ENCODE measurements at places on chromosomes 3 and 15.
A peak's percentile ranks its signal among the peaks of the same experiment; 100 is the strongest.

GRCh38 chr15:101351736-101352135, 56.7 kb upstream of the SNRPA1 start:
- DNase-seq, result no peak

- DNase-seq, result no peak
Observed at GRCh38 chr3:103048068-103048722, 613.4 kb downstream of the ZPLD1 start.

GRCh38 chr3:178270838-178271237, 265.4 kb upstream of the KCNMB2 start:
- no peak for DNase-seq

DNA sequence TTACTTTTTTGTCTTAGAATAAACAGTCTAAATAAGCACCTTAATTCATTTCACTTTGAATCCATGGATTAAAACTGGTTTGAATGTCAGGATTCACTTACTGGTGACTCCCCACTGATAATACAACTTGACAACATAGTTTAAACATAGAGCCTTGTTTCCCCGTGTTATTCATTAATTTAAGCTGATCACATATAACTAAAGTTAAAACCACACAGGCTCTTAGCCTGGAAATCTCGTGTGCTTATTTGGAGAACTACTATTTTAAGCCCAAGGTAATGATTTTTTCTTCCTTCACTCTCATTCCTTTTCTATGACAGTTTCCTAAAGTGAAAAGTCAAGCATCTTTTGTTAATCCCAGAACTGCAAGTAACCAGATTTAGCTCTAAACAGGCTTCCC, 64.2 kb downstream of the HACD2 start:
- DNase-seq, result no peak

DNA sequence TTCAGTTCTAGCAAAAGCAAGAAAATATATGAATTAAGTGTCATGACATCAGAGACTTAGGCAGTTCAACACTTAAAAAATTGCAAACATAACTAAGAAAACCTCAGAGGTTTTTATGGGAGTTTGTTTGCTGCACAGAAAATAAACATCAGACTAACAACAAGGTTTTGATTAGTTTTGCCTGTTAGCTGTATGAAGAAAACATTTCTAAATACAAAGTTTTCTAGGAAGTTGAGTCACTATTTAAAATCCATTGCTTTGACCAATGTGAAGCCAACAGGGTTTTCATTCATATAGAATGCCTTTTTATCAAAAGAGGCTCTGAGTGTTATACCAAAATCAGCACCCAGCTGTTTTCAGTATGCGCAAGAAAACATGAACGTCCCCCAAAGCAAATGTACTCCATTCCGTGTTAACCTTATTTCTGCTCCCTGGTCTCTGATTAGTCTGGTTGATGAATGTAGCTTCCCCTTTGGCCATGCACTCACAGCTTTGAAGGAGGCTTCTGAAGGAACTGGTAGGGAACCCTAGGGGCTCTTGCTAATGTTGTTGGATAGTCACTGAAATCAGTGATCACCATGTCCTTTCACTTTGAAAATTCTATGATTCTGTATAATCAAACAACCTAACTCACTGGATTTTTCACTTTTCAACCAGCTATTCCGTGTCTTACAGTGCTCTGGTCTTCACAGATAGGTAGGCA, 89.6 kb upstream of the TSEN2 start:
- no peak for DNase-seq

DNA sequence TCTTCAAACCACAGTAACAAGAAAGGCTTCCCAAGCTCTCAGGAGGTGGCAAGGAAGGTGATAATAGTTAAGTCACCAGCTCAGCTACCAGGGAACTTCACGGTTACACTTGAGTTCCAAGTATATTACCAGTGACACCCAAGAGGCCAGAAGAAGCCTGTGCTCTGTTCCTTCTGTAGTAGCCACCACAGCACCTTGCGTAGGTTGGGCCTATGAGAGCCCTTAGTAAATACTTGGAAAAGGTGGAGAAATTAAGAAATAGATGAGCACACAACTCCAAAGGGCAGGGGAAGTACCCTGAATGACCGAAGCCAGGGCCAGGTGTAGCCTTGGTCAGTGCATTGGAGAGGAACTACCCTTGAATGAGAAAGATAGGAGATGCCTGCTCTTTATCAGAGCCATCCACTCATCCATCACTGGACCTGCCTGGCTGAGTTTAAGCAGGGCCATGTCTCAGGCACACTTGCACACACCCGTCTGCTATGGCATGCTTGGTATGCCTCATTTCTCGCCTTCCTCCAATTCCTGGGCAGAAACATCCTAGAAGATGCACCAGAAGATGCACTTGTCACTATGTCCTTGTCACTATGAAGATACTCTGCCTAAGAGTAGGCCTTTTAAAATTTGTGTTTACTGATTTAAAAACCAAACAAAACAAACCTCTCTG, 32.6 kb upstream of the NDUFB4 start:
- no peak for DNase-seq

DNA sequence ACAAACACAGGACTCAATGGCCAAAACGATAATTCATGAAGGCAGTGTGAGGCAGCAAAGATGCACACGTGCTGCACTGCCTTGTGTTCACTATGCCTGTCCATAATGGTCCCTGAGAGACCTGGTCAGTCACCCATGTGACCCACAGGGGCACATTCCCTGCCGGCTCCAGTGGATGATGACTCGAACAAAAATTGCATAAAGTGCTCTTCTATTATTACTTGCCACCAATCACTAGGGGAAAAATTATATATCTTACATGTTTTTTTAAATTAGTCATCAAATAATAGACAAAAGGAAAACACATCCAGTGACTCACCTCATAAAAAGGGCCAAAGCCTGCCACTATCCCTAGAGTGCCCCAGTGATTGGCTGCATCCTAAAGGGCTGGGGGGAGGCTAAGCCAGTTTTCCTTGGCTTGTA, 47.5 kb downstream of the UBP1 start:
- DNase-seq, result no peak

GRCh38 chr3:5798809-5799208, 611.3 kb downstream of the EDEM1 start:
- no peak for DNase-seq

DNA sequence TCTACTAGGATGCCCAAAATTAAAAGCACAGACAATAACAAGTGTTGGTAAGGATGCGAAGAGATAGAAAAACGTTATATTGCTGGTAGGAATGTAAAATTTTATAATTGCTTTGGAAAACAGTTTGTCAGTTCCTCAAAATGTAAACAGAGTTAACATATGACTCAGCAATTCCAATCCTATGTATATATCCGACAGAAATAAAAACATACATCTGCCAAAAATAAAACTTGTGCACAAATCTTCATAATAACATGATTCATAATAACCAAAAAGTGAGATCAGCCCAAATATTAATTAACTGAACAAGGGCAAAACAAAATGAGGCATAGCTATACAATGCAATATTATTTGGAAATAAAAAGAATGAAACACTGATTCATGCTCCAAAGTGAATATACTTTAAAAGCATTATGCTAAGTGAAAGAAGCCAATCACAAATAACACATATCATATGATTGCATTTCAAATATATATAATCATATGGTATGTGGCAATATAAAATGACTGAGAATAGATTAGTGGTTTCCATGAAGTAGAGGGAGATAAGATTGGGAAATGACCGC, 609.3 kb downstream of the IGSF11 start:
- no peak for DNase-seq

- DNase-seq, result no peak
Observed at GRCh38 chr3:52119099-52119498, 35.1 kb downstream of the POC1A start.

GRCh38 chr3:25683882-25684281, 19.2 kb upstream of the TOP2B start:
- no peak for DNase-seq

DNA sequence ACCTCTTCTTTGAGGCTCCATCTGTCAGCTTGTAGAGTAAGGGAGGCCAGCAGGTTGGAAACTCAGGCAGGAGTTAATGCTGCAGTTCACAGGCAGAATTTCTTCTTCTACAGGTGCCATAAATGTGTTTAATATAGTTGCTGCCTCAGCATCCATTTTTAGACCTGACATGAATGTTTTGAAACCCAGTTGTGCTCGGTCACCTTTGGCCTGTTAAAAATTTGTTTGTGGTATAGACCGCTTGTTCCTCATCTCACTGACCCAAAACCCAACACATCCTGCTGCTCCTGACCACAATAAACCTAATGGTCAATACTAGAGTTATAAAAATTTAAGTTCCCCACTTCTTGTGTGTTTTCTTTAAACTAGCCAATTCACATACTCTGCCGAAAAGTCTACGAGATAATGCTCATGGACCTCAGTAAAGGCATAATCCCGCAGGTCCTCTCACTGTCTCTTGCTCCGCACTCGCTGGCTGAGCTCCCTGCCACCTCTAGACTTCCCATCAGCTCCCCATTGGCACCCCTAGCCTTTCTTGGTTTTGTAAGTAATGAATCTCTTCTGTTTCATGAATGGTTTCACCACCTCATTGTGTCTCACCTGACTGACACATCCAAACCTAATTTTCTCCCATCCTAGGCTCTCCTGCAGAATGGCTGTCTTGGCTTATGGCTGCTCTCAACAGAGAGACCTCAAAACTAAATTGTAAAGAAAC, 138.5 kb upstream of the STRIT1 start:
- no peak for DNase-seq

- no peak for DNase-seq
Observed at GRCh38 chr3:47419083-47420043, 38.5 kb downstream of the PTPN23 start.

GRCh38 chr3:107410606-107411005, 33.4 kb downstream of the CCDC54 start:
- no peak for DNase-seq

GRCh38 chr3:72816862-72817355, 31.3 kb downstream of the SHQ1 start:
- no peak for DNase-seq

- DNase-seq, result no peak
Observed at GRCh38 chr3:124591699-124592098, 138.6 kb upstream of the UMPS start.

DNA sequence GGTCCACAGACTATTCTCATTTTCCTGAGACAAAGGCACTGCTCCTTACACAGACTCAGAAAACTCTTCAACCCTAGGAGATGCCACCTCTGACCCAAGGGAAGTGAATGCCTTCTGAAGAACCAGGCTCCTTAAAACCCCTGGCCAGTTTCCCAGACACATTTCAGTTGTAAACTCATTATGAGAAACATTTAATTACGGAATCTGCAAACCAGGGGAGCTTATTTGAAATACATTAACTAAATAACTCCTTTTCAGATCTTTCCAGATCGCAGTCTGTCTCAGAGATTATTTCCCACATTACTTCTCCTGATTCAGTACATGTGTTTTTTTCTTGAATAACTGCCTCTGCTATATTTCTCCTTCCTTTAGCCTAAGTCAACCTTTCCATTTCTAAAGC, 17.6 kb downstream of the MYO5A start:
- no peak for DNase-seq

- DNase-seq, result no peak
Observed at GRCh38 chr3:185656321-185656840, 70.3 kb downstream of the SENP2 start.

GRCh38 chr3:74535281-74535680, 79.2 kb downstream of the CNTN3 start:
- DNase-seq, result no peak

DNA sequence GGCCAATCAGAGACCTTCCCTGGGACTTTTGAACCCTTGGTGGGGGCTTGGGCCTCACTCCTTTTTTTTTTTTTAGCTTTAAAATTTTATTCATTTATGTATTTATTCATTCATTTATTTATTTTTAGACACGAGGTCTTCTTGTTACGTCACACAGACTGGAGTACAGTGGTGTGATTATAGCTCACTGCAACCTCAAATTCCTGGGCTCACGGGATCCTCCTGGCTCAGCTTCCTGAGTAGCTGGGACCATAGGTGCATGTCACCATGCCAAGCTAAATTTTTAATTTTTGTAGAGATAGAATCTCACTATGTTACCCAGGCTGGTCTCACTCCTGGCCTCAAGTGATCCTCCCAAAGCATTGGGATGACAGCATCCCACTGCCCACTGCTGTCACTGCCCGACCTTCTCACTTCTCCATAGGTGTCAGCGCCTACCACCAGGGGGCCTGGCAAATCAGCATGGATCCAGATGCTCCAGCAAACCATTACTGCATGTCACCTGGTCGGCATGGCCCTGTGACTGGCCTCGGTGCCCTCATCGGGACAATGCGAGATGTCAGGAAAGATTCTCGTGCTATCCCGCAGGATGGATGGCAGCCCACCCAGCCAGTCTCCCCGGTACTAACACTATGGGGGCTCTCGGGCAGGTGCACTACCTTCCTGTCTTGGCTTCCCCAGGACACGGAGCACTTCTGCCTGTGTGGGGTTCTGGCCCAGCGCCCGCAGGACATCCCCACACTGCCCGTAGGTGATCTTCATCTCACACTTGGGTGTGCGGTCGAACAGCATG, 3.0 kb downstream of the MYL3 start:
- no peak for DNase-seq

DNA sequence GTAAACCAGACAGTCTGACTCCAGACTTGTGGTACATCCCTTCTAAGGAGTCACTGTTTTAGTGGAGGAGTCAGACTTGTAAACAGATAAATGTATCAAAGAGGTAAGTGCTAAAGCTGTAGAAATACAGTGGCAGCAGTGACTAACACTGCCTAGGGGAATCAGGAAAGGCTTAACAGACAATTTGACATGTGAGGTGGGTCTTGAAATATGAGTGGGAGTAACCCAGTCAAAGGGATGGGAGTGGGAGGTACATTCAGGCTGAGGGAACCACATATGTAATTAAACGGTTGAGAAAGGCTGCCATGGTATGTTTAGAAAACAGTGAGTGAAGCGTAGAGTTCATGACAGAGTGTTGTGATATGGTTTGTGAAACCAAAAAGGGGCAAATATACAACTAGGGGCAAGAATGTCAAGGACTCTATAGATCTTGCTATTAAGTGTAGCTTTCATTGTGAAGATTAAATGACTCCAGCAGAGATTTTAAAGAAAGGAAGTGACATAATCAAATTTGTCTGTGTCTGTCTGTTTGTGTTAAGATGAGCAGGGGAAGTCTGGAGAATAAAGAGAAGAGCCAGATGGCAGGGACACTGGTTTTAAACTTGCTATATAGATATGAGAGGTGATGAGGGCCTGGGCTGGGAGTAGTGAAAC, 11.2 kb upstream of the ALCAM start:
- DNase-seq, result no peak

- DNase-seq, result peak; percentile 19
Observed at GRCh38 chr3:43389388-43390254, 103.3 kb downstream of the SNRK start.

GRCh38 chr3:21825684-21826083, 74.7 kb upstream of the ZNF385D start:
- DNase-seq, result no peak

DNA sequence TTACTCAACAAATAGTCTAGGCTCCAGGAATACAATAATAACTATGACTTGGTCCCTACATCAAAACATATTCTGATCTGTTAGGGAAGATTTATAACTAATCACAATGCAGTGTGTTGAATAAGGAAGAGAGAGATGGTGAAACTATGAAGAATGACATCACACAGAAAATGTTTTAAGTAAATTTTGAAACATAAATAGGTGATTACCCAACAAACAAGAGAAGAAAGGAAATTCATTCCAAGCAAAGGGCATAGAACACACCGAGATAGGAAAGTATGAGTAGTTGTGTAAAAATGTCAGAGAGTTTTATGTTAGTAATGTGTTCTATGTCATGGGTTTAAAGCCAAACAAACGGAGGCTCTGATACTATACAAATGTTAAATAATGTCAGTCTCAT, 13.4 kb downstream of the SEC62 start:
- no peak for DNase-seq

Data from C1 segment of cervical spinal cord (tissue), 14 donors.